ENCODE measurements at places on chromosomes 6 and 20. TPM values are rescaled to one million over a fixed set of nuclear protein-coding genes. Genes with fewer than 3 reads are reported as not detected.
A peak's percentile ranks its signal among the peaks of the same experiment; 100 is the strongest.

AVP gene
- not detected for total RNA-seq

CABLES2 gene
- 2.1 TPM for total RNA-seq

SAMD5 gene
- total RNA-seq: 11.5 TPM

SLC13A3 gene
- not detected for total RNA-seq

- no peak for DNase-seq
These were observed 15.8 kb downstream of the TIAM2 start for GRCh38 chr6:155010940-155011339.

- DNase-seq: no peak
These were observed 7.0 kb upstream of the NXT1 start for GRCh38 chr20:23343590-23343989.

- no peak for DNase-seq
These were observed 61.7 kb downstream of the CD40 start for GRCh38 chr20:46179862-46180261.

GRCh38 chr6:4808396-4808795, 32.2 kb downstream of the CDYL start:
- no peak for DNase-seq

DNA sequence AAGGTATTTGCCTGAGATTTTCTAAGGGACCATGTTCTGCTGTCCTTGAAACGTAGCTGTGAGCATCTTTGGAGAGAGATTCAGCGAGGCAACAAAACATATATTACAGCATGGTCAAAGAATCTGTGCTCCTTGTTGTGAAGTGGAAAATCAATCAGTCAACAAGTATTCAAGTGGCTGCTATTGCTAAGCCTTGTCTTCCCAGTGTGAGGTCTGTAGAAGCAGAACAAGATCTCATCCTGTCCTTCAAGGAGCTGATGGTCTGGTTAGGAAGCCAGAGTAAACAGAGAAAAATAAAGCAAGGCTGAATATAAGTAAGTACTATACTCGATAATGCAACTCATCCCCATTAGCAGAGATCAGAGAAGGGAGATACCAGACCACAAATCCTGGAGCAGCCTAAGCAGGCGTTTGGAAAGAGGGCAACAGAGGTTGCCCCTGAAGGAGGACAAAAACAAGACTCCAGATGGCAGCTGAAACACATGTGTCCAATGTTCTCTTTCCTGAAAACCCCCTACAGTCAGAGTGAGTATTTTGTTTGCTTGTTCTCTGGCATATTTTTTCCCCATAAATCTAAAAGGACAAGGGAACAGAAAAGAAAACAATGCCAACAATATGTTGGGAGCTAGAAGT, 392.0 kb downstream of the SYNE1 start:
- DNase-seq: no peak

DNA sequence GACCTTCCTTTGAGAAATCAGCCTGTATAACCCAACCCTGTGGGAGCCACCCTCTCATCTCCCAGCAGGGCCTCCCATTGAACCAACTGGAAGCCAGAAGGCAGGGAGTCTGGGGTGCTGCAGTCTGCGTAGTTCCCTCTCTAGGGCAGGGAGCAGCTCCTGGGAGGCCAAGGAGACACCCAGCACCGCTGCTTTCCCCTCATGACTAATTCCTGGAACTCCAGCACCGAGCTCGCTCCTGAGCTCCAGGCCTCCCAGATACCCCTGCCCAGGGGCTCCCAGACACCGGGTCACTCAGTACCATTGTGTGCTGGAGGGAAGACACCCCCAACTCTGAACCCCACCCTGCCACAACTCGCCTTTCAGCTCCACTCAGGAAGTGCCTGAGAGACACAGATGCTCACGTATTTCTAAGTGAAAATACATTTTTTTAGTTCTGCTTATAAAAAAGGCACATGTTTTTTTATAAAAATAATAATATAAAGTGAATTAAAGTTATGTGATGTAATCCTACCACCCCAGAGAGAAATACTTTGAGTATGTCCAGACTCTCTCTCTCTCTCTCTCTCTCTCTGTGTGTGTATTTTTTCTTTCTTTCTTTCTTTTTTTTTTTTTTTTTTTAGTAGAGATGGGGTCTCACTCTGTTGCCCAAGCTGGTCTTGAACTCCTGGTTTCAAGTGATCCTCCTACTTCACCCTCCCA, 17.5 kb downstream of the PIM1 start:
- no peak for DNase-seq

DNA sequence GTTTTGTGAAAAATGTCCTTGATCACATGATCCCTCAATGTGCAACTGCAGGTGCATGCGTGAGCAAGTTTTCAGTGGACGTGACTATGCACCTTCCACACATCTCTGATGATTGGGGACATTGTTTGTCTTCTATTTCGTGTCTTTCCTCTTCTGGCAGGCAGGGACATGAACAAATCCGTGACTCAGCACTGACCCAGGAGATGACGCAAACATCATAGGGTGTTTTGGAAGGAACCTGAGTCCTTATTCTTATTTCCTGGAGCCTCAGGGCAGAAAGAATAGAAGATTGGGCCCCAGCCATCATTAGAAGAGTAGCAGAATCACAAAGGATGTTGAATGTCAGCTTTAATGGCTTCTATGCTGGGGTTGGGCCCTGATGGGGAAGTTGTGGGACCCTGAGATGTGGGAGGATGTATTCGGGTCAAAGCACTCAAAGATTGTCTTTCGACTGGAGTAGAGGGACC, 11.9 kb upstream of the SIRPD start:
- peak; percentile 82 for DNase-seq

- no peak for DNase-seq
These were observed 95.6 kb downstream of the SNX5 start for GRCh38 chr20:17872959-17873358.

DNA sequence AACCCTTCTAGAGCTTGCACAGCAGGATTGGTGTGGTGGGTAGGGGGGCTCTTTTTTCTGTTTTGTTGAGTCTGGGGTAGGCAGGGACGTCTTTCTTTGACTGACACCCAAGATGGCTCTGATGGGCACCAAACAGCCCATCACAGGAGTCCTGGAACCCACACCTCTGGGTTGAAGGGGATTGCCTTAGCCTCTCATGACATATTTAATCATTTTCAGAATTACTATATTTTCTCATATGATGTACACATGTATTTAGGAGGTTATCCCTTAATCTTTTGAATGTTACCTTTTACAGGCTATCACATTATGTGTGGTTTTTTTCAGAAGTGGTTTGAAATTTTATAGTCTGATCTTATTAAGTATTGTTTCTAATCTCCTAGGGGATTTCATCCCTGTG, 64.6 kb downstream of the RPP40 start:
- DNase-seq: no peak

DNA sequence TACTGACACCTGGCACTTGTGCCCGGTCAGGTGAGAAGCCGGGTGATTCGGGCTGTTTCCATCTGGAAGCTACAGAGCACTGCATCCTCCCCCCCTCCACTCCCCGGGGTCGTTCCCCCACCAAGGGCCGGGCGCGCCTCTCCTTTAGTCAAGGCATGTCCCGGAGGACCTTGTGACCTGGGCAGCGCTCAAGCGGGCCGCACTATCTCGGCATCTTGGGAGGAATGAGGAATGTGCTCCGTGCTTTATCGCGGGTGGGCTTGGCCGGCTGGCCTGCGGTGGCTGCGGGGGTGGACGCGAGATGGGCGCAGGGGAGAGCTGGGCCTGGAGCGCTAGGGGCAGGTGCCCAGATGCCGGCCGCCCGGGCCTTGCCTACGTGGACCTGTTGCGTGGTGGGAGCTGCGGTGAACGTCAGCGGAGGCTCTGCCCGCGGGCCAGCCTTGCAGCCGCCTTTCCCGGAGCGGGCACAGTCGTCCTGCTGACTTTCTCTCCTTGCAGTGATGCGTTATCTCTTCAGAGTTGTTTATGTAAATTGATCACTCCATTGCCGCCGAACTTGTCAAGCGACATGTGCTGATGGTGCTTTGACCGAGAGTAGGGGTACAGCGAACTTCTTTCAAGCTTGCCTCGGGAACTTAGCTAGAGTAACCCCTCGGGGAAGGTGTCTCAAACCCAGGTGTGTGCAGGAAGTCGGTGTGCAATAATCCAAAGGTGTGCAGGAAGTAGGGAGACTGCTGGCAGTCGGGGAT, 1.1 kb downstream of the LRRC1 start:
- DNase-seq: no peak

- no peak for DNase-seq
These were observed 9.2 kb downstream of the PPP1R3G start for GRCh38 chr6:5094327-5094726.

GRCh38 chr6:456887-457286, 65.3 kb downstream of the IRF4 start:
- DNase-seq: no peak

DNA sequence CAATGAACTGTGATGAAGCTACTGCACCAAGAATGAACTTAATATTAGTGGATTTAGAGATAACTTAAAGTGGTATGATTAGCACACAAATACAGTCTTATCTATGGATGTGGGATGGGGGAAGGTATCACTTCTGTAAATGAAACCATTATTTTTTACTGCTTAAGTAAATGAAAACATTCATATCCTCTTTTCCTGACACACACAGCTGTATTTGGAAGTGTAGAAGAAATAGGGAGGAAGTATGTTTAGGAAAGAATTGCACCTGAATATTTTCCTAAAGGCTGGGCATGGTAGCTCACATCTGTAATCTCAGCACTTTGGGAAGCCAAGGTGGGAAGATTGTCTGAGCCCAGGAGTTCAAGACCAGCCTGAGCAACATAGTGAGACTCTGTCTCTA, 96.8 kb downstream of the HIVEP2 start:
- no peak for DNase-seq
